Stimulated activated effector memory CD8-positive, alpha-beta T cell treated with anti-CD3 and anti-CD28 coated beads, Interleukin-12 subunit alpha, Interleukin-12 subunit beta, amount 100 ng/mL, for 72 hours (primary cell): ENCODE measurements at places on chromosomes 7 and 10.

- DNase-seq: no peak
Observed at GRCh38 chr7:102913826-102914225, 1.0 kb downstream of the LRRC17 start.

GRCh38 chr10:42933448-42934340 is 143.2 kb upstream of the RET start:
- no peak for DNase-seq

DNA sequence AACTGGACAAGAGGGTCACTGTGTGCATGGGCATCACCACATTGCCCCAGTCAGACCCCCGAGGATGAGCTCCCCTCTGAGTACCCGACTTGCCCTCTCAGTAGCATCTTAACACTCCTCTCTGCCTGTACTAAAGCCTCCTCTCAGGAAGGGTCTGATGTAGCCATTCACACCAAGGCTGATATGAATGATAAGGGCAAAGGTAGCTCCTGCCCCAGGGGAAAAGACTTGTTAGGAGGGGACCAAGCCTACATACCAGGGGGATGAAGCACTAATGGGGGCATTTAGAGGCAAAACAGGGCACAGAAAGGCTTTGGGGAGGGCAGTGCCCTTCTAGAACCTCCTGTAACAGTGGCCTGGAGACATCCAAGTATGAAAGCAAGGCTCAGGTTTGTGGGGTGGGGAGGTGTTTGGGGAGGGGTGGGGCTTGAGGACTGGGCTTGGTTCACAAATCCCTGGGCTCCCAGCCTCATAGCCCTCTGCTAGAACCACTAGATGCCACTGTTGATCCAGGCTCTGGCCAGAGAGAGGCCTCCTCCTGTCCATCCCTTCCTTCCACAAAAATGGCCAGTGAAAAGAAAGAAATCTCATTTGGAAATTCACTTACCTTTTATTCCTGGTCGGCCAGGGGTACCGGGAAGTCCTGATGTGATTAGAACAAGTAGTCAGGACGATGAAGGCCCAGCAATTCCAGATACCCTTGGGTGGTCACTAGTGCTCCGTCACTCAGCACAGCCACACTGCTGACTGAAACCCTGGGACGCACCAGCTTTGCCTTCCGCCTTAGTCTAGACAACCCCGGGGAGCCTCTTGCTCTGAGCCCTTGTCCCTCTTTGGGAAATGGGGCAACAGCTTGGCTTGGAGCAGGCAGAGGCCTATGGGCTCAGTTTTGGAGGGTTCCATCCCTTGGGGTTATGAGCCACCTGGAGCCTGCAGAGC is 40.3 kb downstream of the COL17A1 start:
- no peak for DNase-seq

DNA sequence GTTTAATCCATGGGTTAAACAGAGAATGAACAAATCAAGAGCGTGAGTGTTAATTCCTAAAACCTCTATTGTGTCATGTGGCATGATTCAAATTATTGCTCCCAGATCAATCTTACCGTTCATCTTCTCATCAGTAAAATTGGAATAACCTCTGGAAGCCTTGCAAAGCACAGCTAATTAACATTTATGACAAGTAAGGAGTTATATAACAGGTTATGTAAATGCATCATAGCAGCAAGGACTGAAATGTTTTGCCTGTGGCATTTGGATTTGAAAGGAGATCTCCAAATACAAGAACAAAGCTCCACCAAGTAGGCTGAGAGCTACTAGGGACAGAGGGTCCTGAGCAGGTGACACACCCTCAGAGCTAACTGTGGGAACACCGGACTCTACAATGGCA is 502.9 kb upstream of the CELF2 start:
- DNase-seq: no peak

DNA sequence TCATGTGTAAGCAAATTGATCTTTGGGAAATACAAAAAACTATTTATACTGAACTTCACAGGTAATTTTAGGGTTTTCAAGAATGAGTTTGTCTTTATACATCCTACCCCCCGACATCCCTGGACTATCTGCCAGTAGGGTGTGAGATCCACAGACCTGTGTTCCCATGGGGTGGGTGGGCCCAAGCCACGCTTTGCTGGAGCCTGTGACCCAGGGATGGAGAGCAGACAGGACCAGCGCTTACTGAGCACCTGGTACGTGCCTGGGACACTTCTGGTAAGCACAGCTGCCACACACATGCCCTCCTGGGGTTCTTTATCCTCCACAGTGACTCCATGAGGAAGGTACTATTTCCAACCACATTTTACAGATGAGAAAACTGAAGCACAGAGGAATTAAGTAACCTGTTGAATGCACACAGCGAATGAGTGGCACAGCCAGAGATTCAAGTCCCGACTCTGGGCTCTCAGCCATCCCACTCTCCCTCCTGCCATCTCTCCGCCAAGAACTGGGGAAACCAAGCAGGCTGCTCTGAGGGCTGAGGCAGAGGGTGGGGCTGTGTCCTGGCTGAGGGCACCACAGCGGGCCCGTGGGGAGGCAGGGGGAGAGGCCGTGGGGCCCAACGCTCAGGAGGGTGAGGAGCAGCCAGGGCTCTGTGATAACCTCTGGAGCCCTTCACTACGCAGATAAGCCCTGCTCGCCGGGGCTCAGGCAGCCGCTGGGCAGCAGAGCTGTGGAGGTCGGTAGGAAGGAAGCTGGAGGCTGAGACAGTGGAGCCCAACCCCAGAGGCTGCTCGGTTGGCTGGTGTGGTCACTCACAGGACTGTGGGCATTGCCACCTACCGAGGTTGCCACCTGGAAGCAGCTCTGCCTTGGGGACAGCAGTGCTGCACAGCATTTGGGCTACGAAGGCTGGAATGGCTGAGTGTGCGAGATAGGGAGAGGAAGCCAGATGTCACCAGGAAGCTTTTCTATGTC is 124.2 kb downstream of the ARHGAP22 start:
- DNase-seq: no peak

GRCh38 chr7:87155788-87156187 is 3.5 kb downstream of the DMTF1 start:
- no peak for DNase-seq

DNA sequence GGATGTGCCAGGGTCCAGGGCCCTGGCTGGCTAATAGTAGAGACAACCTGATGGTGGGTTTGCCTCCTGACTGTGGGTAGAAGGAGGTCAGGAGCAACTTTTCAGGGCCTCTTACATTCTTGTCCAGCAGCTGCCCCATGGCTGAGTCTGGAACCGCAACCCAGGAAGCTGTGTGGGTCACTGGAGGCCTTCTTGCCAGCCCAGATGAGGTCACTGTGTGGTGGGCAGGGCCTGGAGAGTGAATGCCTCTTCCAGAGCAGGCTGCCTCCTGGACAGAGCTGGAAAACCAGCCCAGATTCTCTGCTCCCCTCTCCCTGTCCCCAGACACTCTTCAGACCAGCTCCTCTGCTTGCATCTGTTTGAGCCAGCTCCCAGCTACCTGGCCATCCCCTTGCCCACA is 43.5 kb upstream of the LEP start:
- DNase-seq: no peak
